ENCODE measurements at places on chromosomes 1 and 21. TPM values are rescaled to one million over a fixed set of nuclear protein-coding genes. Genes with fewer than 3 reads are reported as not detected.

DNA sequence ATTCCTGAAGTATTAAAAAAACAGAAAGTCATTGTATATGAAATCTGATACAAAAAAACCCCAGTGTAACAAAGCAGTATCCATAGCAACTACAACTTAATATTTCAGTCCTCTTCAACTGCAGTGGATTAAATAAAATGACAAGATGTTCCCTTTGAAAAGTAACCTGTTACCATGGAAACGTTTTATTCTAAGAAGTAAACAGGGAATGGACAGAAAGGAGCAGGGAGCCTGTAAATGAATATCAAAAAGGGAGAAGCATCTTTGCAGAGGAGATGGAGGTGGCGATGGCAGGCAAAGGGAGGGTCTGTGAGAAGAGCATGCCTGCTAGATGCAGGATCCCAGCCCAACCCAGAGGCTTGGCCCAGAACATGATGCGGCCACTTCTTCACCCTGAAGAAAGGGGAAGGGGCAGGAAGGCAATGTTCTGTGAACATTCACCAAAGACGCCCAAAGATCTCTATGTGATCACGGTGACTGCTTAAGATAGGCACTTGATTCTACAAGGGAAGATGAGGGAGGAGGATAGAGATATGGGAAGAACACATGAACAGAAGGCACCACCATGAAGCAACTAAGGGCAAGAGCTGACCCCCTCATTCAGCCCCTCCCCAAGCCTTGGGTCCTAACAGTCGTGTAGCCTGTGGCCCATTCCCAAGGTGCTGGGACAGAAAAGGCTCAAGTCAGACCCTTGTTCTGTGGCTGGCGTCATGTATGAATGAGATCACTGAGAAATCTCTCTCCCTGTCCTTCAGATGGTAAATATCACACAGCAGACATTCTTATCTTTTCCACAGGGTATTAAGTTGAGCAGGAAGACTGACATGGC lies 200.0 kb downstream of the SLC45A1 start:
- no peak for DNase-seq

- no peak for DNase-seq
Observed at GRCh38 chr1:16146279-16147155, 9.4 kb downstream of the EPHA2 start.

DNA sequence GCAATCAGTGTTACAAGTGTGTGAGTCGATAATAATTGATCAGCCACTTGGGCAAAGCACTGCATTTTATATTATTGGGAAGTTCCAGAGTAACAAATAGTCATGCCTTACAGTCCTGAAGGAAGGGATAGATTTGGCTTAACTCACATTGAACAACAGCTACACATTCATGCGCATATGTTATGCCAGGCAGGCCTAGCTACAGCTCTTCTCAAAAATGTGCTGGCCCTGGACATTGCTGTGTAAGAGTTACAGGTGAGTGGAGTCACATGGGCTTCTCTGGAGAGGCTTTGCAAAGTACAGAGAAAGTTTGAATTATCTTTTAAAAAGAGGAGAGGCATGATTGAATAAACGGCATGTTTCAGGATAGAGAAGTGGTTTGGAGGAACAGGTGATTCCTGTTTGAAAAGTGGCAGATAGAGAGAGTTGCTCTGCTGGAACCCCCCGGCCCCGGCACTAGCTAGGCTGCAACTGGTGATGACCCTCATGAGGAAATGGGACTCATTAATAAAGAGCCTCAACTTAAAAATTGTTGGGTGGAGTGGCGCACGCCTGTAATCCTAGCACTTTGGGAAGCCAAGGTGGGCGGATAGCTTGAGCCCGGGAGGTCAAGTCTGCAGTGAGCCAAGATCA lies 200.6 kb downstream of the CRB1 start:
- no peak for DNase-seq

DNA sequence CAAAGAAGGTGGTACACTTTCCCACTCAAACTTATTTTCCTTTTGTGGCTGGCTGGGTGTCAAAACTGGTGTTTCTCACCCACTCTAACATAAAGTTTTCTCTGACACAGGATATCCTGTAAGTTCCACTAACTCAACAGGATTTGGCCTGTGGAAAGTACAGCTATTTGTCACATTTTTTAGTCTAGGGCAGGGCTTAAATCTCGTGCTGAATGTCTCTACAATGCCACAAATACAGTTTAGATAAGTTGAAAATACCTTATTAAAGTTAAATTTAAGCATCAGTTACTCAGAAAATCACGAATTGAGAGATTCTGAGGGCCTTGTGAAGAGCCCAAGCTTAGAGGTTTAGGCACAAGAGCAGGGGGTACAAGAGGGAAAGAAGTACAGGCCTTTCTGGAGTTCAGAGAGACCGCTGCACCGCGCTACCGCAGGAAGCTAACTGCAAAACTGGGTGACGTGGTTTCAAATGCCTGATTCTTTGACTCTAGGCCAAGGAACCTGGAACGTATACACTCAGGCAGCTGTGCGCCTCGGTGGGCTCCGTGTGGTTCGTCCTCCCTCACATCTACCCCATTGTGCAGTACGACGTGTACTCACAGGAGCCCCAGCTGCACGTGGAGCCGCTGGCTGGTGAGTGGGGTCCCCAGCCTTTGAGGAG lies 23.4 kb upstream of the PWP2 start:
- no peak for DNase-seq

- no peak for DNase-seq
Observed at GRCh38 chr1:43932786-43933385, 715 bp upstream of the ARTN start.

DNA sequence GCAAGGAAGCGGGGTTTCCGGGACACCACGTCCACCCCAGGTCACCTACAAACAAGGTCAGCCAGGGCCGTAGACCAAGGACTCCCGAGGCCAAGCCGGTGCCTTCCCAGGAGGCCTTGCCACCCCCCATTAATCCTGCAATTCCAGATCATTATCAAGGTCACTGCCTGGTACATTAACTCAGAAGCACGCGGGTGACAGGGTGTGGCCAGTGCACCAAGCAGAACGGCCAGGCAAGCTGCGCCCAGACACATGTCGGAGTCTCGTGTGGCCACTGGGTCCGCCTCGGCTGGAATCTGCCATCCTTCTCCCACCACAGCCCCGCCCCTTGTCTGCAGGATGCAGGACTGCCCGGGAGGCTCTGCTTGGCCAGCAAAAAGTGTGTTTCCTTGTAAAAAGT lies 144.7 kb downstream of the PRDM16 start:
- DNase-seq, result no peak

- no peak for DNase-seq
Observed at GRCh38 chr21:35026617-35027562, 22.2 kb downstream of the RUNX1 start.

- DNase-seq, result no peak
Observed at GRCh38 chr21:37186983-37187382, 80.2 kb downstream of the VPS26C start.

DNA sequence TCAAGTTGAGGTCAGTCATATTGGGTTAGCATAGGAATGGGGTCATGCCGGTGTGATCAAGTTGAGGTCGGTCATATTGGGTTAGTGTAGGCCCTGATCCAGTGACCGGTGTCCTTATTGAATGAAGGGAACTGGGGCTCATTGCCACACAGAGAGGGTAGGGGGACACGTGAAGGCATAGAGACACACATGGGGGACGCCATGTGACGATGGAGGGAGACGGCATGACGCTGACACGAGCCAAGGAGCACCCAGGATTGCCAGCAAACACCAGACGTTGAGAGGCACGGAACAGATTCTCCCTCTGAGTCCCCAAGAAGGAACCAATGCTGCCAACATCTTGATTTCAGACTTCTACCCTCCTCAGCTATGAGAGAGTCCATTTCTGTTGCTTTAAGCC lies 136.9 kb upstream of the ZBTB40 start:
- no peak for DNase-seq

DNA sequence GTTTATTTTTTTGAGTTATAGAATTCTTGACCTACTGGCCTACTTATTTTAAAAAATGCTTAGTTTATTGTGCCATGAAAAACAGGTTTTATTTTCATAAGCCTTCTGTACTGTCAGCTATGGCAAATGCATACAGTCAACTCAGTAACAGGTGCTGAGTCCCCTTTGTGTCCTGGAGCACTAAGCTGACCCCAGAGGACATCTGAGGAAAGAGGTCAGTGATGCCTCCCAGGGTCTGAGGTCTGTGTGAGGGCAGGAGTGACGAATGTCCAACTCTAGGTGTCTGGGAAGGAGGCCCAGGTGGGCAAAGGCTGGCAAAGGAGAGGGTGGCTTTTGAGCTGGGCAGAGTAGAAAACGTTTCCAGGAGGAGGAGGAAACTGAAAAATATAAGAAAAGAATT lies 7.8 kb upstream of the TMEM201 start:
- DNase-seq, result no peak

DNA sequence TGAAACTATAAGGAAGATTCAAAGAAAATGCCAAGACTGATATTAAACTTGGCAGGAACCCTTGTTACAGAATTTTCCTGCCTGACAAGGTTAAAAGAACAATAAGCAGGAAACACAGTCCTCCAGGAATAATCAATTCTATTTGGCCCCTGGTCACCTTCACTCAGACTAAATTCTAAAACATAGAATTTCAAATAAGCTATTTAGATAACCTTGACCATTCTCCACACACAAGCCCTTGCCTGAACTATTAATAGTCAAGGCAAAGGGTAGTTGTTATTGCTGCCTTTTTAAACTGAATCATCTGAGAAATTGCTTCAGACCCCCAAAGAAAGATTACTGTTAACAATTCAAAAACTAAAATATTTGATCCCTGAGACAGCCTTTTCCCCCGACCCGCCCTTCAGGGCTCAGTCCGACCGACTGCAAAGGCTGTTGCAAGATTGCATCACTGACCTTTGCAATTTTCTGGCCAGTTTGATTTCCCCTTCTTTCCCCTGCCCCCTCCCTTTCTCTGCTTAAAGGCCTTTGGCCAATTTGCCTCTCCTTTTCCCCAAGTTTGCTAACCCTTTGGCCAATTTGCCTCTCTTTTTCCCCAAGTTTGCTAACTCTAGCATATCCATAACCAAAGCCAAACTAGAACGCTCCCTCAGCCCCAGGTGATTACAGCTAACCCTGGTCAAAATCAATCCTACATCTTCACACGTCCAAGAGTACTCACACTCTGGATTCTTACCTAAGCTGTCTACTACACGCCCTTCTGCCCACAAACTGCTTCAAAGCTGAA lies 1.4 kb upstream of the G0S2 start:
- no peak for DNase-seq

- no peak for DNase-seq
Observed at GRCh38 chr1:244012202-244012601, 38.9 kb upstream of the ZBTB18 start.

GRCh38 chr1:227093309-227093708 lies 153.2 kb downstream of the COQ8A start:
- no peak for DNase-seq

GRCh38 chr1:234368320-234369032 lies 4.8 kb upstream of the COA6 start:
- no peak for DNase-seq

DNA sequence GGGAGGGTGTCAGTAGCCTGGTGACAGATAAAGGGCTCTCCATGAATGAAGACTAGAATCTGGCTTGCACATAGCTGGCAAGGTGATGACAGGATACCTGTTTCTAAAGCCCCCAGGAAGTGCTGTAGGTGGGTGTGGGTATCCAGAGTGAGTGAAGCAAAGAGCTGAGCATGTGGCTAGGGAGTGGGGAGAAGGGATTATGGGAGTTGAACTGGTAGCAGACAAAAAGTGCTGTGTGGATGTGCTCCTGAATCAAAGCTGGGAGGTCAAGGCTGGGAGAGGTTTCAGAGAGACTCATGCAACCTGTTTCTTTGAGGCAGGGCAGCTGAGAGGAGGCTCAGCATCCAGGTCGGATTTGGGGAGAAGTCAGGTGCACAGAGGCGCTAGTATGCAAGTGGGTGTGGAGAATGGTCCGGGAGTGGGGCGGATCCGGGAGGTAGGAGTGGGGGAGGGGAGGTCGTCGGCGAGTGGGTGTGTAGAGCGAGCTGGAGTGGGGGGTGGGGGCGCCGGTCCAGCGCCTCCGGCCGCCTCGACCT lies 600 bp downstream of the ASTN1 start:
- DNase-seq, result no peak

GRCh38 chr21:15052459-15052763 lies 12.4 kb downstream of the NRIP1 start:
- DNase-seq, result no peak

The MPL gene
- not detected for total RNA-seq

The RAP1GAP gene
- total RNA-seq, result 0.05 TPM

The BEND5 gene
- not detected for total RNA-seq

The LYSMD1 gene
- 8.0 TPM for total RNA-seq

The AMIGO1 gene
- 0.27 TPM for total RNA-seq

The OR6N1 gene
- total RNA-seq, result not detected

The TGFBR3 gene
- 18.6 TPM for total RNA-seq
